ENCODE measurements at places on chromosomes 3 and 15.

DNA sequence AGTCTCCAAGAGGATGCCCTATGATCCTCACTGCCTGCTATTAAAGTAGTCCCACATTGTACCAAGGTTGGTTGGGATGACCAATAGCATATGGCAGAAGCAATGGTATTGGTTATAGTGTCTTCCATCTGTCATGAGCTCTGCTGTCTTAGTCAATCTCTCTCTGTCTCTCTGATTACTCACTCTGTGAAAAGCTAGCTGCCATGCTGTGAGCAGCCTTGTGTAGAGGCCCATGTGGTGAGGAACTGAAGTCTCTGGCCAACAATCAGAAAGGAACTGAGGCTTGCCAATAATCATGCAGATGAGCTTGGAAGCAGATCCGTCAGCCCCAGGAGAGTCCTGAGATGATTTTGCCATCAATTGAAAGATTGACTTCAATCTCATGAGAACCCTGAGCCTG lies 60.3 kb upstream of the CFAP161 start:
- DNase-seq = no peak

- no peak for DNase-seq
Observed at GRCh38 chr3:69764121-69764741, 25.0 kb downstream of the MITF start.

DNA sequence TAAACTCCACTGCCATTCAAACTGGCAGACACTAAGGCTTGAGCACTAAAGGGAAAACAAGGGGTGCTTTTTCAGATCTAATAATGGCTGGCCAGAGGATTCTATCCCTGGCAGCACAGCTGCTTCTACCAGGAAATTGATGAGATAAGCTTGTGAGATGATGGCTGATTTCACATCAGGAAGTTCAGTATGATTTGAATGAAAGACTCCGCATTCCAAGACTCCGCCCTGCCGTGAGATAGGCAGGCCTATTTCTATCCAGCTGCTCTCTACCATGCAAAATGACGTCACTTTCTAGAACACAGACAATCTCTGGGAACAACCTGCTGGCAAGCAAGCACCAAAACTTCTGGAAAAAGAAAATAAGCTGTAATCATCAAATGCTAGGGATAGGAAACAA lies 171.8 kb downstream of the WDR76 start:
- no peak for DNase-seq

DNA sequence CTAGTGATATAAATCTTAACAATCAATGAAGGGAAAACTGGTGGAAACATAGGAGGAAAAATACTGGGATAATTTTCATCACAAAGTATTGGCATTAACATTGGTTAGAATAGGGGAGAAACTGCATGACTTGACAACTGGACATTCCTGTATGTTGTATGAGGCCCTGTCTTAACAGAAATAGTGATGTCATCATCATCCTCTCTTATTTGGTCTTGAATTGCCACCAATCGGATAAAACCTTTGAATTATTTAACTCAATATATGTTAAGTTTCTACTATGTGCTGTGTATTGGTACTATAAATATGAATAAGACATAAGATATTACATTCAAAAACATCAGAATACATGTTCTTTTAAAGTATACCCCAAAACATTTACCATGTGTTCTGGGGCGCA lies 130.1 kb upstream of the CCDC54 start:
- no peak for DNase-seq

DNA sequence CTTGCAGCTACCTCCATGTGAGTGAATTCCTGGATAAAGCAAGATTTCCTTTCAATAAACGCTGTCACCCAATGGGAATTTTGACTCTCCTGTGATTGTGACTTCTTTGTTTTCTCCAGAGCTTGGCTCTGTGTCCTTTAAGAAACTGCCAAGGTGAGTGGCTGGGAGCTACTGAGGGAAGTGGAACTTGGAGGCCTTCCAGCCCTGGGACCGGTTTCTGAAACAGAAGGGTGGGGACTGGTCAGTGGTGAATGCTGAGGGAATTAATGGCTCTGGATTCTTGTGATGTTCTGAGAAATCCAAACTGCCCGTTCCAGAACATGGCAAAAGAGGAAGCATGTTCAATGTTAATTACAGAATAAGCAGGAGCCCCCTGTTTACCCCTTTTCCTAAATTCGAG lies 41.1 kb upstream of the MYZAP start:
- no peak for DNase-seq

DNA sequence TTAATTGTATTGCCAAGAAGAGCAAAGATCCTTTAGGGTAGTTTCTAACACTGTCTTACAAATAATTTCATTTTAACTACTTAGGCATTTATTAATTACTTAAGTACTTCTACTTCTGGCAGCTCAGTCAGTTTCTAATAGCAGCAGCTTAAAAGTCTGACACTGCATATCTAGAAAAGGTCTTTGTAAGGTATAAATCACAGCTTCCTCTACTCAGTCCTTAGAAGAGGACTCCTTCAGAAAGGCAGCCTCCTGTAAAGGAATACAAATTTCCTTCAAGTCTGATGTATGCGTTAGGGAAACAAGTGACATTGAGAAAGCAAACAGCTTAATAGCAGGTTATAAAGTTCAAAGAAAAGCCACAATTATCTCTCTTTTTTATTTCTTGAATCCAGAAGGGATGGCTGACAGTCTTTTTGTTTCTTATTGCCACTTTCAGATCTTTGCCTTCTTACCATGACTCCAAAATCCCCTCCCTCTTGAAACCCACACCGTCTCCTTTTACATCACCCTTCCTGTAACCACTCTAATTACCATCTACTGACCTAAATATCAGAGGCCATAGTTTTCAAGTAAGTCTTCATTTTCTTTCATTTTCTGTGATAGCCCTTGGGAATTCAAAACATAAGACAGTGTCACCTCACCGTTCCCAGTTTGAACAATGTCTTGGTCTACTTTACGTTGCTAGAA lies 109.5 kb downstream of the CGGBP1 start:
- DNase-seq = no peak

GRCh38 chr3:134956844-134957243 lies 161.8 kb downstream of the EPHB1 start:
- no peak for DNase-seq

GRCh38 chr3:4826237-4827100 lies 152.8 kb upstream of the BHLHE40 start:
- DNase-seq = no peak

DNA sequence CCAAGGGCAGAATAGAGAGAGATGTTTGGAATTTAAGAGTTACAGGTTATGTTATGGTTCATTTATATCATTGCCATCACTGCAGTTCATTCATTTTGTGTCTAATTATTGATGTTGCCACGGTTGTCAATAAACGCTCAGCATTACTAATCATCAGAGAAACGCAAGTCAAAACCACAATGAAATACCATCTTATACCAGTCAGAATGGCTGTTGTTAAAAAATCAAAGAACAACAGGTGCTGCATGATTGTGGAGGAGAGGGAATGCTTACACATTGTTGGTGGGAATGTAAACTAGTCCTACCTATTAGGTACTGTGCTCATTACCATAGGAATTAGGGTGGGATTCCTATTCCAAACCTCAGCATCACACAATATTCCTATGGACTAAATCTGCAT lies 350.5 kb downstream of the TIGIT start:
- no peak for DNase-seq

DNA sequence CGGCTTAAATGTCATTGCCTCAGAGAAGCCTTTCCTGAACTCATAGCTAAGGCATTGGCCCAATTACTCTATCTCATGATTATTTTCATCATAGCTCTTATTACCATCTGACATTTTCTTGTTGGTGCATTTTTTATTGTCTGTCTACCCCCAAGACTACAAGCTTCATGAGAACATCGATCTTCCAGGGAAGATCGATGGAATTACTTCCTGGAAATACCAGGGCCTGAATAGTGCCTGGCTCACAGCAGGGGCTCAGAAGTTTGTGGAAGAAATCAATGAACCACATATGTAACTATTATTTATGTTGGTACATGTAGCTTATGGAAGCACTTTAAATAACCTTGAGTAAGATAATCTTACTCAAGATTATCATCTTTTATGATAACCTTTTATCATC lies 7.7 kb upstream of the MEF2A start:
- no peak for DNase-seq

- DNase-seq = no peak
Observed at GRCh38 chr3:125072301-125072700, 16.5 kb upstream of the HEG1 start.

DNA sequence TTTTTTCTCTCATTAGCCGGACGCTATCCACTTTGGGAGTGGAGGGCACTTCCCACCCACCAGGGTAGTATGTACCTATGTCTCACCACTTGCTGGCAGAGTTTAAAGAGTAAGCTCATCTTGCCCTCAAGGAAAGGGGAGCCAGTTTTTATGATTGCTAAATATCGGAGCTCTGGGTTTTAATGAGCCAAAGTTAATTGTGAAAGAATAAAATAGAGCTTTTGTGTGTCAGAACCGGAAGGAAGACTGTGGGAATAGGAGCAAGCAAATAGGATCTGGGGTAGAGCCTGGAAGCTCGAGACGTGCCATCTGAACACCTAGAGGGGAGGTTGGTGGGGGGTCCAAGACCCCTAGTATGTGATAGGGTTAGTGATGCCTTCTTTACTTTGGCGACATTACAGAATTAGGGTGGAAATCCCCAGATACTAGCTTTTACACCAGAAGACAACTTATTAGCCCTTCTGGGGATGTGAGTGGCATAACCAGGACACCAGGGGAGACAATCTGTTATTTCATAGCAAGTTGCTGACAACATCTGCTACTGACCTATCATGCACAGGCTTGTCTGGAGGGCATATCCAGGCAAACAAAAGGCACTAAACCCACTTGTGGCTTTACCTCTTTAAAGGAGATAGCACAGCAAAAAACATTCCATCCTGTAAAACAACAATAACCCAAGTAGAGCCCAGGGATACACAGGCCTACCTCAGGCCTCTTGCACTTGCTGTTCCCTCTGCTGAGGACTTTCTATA lies 333.8 kb downstream of the ZNF621 start:
- DNase-seq = no peak
